SW480 (cell line): ENCODE measurements at places on chromosomes 12 and 14.

- no peak for DNase-seq
Observed at GRCh38 chr14:103022002-103022684, 35.2 kb downstream of the CDC42BPB start.

GRCh38 chr12:124938108-124938507 is 23.7 kb upstream of the UBC start:
- peak; percentile 30 for DNase-seq

GRCh38 chr12:47277972-47278448 is 198.3 kb upstream of the AMIGO2 start:
- DNase-seq = peak; percentile 68

GRCh38 chr12:89693639-89694202 is 14.9 kb downstream of the ATP2B1 start:
- DNase-seq = no peak

- no peak for DNase-seq
Observed at GRCh38 chr12:124420996-124421674, 126.2 kb downstream of the RFLNA start.

- DNase-seq = no peak
Observed at GRCh38 chr12:131128556-131128955, 174.8 kb downstream of the ADGRD1 start.

GRCh38 chr12:27665704-27666103 is 30.5 kb upstream of the REP15 start:
- no peak for DNase-seq

DNA sequence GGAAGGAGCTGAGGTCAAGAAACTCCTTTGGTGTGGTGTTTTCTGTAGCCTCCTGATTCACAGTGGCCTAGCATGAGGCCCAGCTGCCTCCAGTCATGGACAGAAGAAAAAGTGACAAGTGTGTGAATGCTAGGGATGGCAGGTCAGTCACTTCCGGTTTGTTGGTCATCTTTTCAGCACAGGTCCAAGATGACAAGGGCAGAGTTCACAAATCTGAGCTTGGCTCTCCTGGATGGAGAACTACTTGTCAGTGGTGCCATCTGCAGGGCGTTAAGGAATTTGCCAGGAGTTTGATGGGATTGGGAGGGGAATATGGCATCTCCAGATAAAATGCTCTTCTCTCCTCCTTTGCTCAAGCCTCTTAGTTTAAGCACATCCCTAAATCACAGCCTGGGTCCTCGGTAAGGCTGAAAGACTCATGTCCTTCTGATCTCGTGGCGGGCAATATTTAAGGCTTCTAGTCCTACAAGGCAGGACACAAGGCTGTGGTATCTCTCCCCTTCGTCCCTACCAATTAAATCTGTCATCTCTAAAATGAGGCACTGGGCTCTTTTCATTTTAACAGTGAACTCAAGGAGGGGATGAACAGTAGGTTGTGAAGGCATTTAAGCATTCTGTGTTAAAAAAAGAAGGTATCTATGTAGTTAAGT is 10.0 kb downstream of the TUBA1B start:
- DNase-seq = peak; percentile 77

GRCh38 chr12:57619434-57620244 is 8.4 kb downstream of the ARHGEF25 start:
- no peak for DNase-seq

DNA sequence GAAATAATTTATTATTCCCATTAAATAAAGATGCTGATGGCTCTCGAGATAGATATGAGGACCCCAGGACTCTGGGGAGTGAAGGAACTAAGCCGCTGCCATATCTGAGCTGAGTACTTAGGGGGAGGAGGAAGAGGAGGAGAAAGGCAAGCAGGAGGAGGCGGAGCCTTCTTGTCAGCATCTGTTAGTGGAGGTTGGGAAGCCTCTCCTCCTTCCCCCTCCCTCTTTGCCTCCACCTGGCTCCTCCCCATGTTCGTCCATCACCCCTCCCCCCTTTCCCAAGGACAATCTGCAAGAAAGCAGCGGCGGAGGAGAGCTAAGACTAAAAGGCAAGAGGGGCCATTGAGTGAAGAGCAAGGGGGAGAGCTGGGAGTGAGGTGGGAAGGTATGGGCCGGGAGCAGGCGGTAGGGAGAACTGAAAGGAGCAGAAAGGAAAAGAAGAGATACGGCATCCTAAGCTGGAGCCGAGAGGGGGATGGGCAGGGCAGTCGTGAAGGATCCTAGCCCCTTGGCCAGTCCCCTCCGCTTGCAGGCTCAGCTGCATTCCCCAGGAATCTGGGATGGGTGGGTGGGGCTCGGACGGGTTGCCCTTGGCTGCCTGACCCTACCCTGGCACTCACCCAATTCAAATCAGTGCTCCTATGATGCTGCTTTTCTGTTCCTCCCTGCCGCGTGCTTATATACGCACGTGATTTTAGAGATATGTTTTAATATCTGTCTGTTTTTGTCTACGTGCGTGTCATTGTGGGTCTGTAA is at the start of gene PFKM:
Gene PFKM, plus strand, starts transcription at position 287 of the 756 bp plus-strand sequence. CDS start 3,411 bp downstream, outside the sequence.
- DNase-seq = peak; percentile 90

DNA sequence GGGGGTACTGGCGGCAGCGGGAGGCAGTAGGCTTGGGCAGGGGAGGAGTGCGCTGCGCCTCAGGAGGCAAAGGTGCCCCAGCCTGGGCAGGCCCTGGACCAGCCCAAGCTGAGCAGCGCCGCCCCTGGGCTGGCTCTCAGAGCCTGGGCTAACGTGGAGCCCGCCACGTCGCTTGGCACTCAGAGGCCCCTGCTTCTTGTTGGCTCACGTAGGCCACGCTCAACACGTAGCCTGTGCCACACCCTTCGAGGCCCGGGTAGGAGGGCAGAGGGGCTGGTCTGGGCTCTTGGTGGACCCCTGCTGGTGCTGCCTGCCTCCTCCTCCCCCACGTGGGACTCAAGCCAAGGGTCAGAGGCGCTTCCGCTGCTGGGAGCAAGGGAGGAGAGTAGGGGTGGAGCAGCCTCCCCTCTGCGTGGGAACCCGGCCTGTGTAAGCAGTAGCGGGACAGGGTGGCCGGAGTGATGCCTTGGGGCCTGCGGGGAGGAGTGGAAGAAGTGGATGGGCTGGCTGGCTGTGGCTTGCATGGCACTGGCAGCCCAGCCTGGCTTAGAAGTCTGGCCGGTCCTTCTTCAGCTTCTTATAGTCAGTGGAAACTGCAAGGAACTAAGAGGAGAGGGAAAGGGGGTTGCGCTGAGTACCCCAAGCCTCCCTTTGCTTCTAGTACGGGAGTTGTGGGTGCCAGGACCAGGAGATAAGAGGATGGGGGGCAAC is 5.7 kb downstream of the SHMT2 start:
- DNase-seq = no peak

- no peak for DNase-seq
Observed at GRCh38 chr14:36516719-36517241, 3.3 kb downstream of the NKX2-1 start.

DNA sequence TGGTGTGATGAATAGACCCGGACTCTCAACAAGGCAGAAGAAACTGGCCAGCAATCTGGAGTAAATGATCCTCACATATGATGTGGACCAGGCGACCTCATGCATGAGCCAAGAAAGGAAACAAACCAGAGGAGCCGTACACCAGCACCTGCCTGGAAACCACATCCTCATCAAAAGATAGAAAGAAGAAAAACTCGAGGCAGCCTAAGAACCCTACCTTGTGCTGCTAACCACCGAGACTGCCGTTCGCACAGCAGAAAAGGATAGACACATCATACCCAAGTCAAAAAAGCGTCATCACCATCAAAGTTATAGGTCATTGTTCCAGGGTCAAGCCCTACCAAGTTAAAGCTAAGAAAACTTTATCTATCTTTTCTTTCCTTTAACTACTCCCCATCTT is 66.7 kb downstream of the RESF1 start:
- no peak for DNase-seq

- DNase-seq = no peak
Observed at GRCh38 chr12:51751661-51752060, 96.9 kb downstream of the FIGNL2 start.

- peak; percentile 26 for DNase-seq
Observed at GRCh38 chr14:32370714-32371113, 41.6 kb downstream of the AKAP6 start.

- DNase-seq = no peak
Observed at GRCh38 chr14:76836029-76836630, 9.9 kb downstream of the LRRC74A start.

GRCh38 chr12:13154027-13154538 is 42.4 kb upstream of the EMP1 start:
- no peak for DNase-seq
